NCI-H1417 treated with DMSO at 0.1 percent for 48 hours (cell line): ENCODE measurements at places on chromosomes 12 and 14.

DNA sequence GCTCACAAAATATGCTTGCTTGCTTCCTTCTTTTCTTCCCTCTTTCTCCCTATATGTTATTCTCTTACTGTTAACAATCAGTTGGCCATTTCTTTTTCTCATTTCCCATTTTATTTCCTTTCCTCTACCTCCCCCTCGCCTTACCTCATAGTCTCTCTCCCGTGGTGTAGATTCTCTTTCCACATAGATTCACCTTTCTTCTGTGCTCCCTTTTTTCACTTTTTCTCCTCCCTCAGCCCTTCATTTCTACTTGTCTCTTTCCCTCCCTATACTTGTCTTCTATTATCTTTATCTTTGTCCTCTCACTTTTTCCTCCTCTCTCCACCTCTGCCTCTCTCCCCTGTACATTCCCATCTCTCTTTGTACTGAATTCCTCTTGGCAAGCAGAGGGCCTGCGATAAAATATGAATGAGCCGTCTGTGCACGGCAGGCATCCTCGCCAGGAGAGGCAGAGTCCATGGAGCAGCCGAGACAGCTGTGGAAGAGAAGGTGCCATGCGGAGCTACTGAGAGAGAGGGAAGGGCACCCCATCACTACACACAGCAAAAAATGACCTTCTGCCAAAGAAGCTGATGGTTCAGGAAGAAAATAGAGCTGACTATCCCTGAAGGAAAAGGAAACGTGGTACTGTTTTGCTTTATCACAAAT, 12.1 kb downstream of the C14orf93 start:
- DNase-seq = no peak

- no peak for DNase-seq
Measured at GRCh38 chr14:94769391-94770250, at the start of gene GSC. Gene GSC (minus strand): TSS chr14:94770113. CDS start chr14:94770015, 98 bp downstream.

GRCh38 chr14:104802394-104803184, 1.7 kb downstream of the ZBTB42 start:
- DNase-seq = no peak

GRCh38 chr14:99164712-99165111, 107.3 kb downstream of the BCL11B start:
- DNase-seq = peak; percentile 28

GRCh38 chr12:105335856-105336255, 5.4 kb downstream of the C12orf75 start:
- DNase-seq = no peak

DNA sequence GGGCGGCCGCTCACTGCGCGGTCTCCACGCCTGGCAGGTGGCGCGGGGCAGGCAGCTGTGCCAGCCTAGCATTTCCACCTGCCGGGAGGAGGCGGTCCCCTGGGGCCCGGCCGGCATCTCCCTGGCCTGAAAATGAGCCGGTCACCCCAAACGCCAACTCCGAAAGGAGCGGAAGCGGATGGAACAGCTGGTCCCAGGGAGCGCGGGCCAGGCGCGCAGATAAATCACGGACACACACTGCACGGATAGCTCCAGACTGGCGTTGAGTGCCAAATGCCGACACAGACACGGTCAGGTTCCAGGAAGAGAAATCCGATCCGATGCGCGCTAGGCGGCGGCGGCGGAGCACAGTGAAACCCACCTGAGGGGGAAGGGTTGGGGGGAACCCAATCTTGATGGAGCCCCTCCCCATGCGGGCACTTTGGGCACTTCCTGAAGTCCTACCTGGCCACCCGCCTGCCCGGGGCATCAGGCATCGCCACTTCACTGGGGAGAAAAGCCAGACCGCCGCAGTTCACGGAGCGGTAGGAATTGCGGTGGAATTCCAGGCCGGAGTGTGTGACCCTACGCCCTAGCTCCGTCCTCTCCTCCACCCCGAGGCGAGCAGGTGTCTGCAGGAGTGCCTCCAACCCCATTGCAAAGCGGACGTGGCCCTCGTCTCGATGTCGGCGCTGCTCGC, 624 bp upstream of the PLEKHD1 start:
- no peak for DNase-seq

DNA sequence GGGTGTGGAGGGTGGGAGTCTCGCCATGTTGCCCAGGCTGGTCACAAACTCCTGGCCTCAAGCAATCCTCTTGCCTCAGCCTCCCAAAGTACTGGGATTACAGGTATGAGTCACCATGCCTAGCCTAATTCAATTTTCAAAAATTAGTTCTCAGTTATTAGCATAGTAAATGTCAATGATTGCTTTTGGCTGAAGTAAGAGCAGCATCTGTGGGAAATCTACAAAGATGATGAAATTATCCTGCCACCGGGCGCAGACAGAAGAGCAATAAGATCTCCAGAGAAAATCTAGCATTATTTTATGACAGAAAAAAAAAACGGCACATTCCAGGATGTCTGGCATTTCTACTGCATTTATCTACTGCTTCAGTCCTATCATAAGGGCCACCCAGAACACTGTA, 97.9 kb upstream of the DAAM1 start:
- no peak for DNase-seq

DNA sequence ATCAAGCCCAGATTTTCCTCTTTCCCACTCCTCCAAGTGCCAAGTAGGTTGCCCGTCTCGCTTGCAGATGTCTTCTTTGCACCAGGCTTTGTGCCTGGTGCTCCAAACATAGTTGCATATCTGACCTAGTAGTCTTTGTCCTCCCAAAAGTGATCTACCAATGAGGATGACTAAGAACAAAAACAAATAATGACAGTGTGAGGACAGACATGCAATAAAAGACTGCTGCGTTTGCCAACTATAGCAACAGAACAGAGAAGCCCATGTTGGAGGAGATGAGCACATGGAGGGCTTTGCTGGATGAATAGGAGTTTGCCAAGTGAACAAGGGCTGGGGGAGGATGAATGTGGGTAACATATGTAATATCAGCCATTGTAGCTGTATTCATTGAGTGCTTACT, 15.6 kb downstream of the DTX1 start:
- no peak for DNase-seq

DNA sequence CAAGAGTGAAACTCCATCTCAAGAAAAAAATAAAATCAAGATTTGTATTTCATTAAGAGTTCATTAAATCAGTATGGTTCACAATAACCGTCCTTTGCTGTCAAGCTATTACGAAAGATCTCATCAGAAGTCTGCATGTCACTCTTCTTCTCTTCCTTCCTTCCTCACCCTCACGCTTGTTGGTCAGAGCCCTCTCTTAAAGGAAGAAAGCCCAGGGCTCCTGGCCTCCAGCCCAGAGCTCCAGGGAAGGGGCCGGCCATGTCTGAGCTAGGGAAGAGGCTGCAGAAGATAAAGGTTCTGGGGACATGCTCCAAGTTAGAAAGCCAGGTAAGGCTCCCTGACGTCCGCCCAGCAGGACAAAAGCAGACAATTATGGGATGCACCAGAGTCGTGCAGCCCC, 43.1 kb upstream of the DLK1 start:
- DNase-seq = no peak

DNA sequence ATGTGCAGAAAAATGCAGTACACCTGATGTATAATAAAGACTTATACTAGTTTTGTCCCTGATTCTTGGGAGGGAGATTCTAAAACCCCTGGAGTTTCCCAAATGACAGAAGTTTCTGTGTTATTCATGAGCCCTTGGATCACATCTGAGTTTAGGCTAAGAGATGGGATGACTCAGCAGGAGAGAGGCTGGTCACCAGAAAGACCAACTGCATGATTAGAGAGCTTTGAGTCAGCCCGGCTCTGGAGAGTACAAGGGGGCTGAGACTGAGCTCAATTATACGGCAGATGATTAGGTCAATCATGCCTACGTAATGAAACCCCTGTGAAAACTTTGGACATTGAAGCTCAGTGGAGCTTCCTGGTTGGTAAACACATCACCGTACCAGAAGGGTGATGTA, 174.2 kb downstream of the SSPN start:
- DNase-seq = no peak

GRCh38 chr12:56520506-56520905, 1.1 kb upstream of the RBMS2 start:
- DNase-seq = no peak

- DNase-seq = no peak
Measured at GRCh38 chr14:50055461-50056228, 60.7 kb downstream of the VCPKMT start.

GRCh38 chr12:71772735-71773134, 18.1 kb downstream of the RAB21 start:
- no peak for DNase-seq

DNA sequence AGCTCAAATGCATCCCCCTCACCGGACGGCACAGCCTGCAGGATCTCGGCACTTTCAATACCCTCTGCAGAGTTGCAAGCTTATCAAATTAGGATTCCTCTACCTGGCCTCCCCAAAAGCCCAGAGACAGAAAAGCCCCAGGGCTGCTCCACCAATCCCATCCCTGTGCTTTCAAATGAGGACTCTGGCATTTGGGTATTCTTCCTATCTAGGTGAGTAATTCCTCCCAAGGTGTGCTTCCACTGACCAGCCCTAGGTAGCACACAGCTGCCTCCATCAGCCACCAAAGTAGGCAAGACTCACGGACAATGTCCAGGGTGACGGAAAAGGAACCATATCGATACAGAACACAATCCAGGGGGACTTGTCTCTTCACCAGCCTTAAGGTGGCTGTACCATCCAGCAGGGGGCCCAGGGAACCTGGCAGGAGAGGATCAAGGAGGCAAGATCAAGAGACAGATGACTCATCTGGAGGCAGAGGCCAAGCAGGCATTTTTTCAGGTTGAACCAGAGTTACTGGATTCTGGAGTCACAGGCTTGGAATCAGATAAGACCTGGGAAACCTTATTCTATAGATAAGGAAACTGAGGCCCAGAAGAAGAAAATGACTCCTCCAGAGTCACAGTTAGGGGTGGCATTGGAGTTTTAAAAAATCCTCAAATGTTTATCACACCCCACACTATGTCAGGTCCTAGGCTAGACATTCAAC, 9.9 kb downstream of the PMEL start:
- no peak for DNase-seq

- no peak for DNase-seq
Measured at GRCh38 chr12:132094269-132094891, 49.7 kb downstream of the DDX51 start.

DNA sequence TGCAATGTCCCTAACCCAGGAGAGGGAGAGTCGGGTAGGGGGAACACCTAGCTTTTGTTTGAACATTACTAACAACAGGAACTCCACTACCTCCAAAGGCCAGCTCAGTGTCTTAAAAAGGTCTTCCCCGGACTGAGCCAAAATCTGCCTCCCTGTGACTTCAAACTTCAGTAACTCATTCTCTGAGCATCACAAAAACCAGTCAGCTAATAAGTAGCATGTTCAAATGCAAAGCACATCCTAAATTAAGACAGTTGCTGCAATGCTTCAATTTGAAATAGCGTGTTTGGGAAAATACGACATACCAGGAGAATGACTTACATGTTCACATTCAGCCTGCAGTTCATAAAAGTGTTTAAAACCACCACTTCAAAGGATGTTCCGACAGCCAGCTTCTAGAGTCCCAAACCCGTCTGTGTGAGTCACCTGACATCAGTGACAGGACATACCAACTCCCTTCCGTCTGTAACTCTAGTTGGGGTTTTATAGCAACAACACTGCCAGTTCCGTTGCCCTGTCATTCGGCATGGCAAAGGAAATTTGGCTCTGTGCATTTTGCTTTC, 13.0 kb downstream of the ZFP36L1 start:
- DNase-seq = no peak

DNA sequence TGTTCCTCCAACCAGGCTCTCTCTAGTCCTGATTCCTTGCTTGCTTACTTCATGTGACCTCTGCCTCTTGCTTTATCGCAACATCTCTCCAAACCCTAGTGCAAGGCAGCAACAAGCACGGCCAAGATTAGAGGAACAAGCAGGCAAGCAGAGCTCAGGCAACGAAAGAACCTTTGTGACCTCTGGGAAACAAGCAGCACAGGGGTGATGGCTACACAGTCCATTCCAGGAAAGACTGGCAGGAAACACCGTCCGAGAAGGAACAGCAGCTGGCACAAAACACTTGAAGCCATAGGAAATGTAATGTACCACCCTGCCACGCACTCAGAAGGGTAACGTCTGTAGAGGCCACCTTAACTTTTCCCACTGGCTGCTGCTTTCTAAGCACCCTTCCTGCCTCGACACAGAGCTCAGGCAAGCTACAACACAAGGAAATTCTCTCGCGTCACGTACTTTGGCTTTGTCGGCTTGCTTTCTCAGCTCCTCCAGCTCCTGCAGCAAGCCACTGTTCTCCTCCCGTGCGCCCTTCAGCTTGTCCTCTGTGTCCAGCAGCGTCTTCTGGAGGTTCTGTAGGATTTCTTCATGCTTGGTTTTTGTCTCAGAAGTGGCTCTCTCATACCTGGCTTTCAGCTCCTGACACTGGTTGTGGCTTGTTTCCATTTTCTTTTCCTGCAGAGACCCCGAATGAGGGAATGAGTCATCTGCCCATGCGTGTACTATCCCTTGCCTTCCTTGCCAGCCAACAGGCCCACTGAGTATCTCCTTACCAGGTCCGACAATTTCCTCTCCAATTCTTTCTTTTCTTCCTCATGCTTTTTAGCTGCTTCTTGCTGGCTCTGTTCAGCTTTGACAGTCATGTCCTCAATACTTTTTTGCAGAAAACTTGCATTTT, 61.4 kb upstream of the VPS33A start:
- no peak for DNase-seq

GRCh38 chr14:58200480-58200841, 512 bp downstream of the ACTR10 start:
- DNase-seq = no peak

GRCh38 chr12:129830796-129831195, 73.0 kb downstream of the TMEM132D start:
- no peak for DNase-seq

DNA sequence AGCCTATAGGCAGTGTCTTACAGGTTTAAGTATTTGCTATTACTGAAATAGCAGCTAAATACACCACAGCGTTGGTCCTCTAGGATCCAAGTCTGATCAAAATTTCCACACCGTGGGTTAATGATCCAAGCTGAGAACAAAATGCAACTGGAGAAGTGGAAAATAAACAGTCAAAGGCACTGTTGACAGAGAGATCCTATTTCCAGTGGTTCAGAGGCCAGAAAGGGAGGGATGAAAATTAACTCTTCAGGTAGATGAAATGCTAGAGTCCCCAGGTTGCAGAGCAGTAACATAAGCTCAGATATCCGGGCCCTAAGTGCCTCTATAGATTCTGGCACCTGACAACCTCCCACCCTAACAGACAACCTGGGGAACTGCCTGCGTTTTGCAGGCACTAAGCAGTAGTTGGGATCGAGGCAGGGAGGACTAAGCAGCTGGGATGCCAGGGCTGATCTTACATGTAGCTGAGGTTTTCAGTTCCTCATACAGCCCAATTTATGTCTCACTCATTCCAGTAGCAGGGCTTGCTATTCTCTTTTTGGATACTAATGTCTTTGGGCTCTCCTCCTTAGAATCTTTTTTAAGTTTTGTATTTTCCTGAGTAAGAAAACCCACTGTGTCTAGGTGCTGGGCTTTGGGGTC, 42.7 kb upstream of the CRACR2A start:
- peak; percentile 57 for DNase-seq

GRCh38 chr14:58899317-58899713, 261.6 kb downstream of the DACT1 start:
- no peak for DNase-seq
